Femur (tissue), 1 donor: ENCODE measurements at places on chromosomes 7 and 10.

GRCh38 chr7:17020250-17020649 lies 138.5 kb upstream of the AGR3 start:
- no peak for DNase-seq

DNA sequence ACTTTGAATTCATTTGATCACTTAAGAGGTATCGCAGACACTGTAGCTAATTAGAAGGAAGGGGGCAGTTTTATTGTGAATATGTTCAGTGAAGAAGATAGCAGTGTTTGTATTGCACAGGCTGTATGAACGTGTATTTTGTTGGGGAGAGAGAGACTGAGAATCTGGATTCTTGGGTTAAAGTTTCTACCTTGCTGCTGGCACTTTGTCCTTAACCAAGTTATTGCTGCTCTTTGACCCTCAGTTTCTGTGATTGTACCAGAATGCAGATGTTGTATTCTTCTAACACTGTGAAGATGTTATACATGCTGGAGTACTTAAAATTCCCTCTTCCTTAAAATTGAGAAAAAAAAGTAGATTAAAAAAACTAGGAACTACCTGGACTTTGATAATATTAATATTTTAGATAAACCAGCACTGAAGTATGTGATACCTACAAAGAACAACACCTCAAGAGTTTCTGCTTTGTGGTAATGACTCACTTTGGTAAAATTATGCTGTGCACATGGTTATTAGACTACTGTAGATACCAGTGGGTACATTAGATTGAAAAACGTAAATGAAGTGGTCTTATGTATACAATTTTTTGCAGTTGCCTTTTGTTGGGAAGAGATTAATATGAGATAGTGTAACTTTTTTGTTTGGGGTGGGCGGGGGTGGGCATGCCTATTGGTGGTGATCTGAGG lies 321.3 kb downstream of the AUTS2 start:
- DNase-seq: no peak

DNA sequence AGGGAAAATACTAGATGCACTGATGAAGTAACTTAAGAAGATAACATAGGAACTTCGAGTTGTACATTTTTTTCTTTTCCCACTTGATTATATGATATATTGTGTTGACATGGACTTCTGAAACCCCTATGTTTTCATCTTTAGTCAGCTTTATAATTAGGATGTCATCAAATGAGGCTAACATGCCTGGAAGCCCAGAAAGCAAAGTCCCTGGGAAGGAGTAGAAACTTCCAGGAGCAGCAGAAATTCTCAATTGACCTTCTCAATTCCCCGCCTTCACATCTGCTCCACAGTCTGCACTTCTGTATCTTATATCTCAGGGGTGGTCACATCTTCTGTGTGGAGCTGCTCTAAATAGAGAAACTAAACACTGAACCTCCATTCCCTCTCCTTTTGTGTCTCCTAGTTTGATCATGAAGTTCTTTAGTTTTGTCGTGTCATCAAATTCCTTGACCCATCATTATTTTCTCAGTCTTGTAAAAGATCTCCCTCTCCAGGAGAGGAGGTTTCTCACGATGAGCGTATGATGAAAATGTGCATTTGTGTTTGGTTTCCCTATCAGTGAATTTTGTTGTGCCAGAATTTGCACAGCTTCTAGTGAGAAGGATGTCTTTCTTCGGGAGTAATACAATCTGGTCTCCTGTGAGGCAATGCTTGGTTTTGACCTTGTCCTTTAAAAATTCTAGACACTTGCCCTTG lies 303.3 kb downstream of the SUGCT start:
- DNase-seq: no peak

- peak; percentile 48 for DNase-seq
Observed at GRCh38 chr7:98168181-98168903, 42.9 kb upstream of the BHLHA15 start.

DNA sequence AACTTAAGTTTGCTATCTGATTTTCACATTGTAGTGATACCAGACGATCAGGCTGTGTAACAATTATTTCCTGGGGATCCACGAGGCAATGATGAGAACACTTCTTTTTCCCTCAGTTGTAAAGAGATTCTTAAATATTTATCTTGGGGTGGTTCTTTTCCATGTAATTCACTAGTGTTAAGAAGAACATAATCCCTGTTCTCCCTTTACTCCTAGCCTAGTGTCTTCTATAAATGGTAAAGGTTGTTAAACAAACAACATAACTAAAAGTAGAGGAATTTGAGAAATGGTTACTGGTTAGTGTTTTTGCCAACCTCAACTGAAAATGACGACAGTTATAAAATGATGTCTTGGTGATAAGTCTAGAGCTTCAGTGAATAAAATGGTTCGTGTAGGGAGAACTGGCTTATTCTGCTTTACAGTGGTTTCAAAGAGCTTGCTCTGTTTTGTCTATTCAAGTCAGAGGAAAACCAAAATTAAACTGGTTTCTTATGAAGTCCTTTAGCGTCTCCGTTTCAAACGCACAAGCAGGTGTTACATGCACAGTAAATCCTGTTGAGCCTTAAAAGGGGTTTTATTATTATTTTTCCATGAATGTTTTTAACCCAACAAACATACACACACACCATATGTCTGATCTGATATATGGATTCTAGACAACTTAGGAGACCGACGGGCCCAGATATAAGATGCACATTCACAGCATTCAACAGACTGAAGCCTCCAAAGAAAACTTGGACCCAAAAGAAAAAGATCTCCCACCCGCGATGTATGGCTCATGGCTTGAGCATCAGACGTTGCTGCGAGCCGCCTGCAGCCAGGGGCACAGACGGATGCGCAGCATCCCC lies 1.1 kb downstream of the TBX20 start:
- DNase-seq: no peak

- DNase-seq: no peak
Observed at GRCh38 chr10:101644002-101644401, 51.0 kb downstream of the FBXW4 start.

- no peak for DNase-seq
Observed at GRCh38 chr10:14659626-14660196, 115.0 kb downstream of the FAM107B start.

GRCh38 chr10:124083740-124084397 lies 9.5 kb downstream of the CHST15 start:
- DNase-seq: peak; percentile 18

- DNase-seq: no peak
Observed at GRCh38 chr10:100923580-100923979, 10.8 kb downstream of the SLF2 start.

DNA sequence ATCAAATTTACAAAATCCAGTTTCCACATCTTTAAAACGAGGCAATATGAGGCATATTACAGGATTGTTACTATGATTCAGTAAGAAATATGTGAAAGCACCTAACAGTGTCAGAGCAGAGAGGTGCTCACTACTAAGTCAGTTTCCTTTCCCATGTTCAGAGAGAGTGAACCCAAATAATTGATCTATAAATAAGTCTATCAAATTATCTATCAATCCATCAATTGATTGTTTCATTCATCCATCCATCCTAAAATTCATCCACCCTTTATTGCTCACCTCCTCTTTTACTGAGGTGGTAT lies 340.8 kb downstream of the SUGCT start:
- DNase-seq: no peak

GRCh38 chr7:155344270-155344617 lies 46.6 kb downstream of the INSIG1 start:
- no peak for DNase-seq

DNA sequence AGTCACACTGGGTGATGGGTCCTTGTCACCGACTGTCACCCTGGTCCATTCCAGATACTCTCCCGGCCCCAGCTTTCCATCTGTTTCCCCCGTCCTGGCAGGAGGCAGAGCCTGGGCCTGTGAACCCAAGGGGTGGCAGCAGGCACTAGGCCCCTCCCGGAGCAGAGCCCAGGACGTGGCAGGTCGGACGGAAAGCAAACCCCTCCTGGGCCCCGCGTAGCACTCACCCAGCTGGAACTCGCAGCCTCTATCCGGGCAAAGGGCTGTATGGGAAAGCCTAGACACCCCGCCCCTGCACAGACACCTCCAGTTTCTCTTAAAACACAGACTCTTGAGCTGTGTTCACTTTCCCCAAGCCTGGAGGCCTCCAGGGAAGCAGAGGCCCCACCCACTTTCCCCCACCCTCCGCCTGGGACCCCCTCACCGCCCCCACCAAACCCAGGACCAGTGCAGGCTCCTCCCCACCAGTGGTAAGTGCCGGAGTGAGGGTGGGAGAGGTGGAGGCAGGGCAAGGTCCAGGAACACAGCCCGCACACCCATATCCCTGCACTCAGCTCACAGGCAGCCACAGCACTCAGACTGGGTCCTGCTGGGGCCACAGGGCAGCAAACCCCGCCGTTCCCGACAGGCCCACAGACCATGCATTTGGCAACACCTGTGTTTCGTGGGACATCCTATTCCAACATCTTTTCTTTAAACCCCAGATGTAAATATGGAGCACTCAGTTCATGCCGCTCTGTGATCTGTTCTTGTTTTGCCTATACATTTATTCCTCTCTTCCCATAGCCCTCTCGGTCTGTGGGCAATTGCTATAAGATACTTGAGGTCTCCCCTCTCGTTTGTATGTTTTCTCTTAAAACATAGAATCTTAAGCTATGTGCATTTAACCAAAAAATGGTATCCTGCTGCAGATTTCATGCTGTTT lies 98.2 kb upstream of the PDGFA start:
- no peak for DNase-seq

DNA sequence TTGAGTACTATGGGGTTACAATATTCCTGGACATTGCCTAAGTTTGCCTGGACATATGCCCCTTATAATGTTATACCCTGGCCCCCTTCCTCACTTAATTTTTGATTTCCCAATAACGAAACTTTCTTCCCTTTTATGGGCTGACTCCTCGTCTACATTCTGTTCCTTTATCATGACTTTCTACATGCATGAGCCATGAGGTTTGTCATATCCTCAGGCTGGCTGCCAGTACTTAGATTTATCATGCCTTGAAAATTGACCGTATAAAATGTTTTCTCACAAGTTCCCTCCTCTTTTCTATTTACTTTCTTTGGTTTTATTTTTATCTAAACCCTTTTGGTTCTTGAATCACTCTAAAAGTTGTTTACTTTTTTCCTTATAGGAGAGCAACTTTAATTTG lies 4.7 kb downstream of the DNAH11 start:
- no peak for DNase-seq

- DNase-seq: no peak
Observed at GRCh38 chr10:124253006-124253405, 159.6 kb upstream of the CHST15 start.

DNA sequence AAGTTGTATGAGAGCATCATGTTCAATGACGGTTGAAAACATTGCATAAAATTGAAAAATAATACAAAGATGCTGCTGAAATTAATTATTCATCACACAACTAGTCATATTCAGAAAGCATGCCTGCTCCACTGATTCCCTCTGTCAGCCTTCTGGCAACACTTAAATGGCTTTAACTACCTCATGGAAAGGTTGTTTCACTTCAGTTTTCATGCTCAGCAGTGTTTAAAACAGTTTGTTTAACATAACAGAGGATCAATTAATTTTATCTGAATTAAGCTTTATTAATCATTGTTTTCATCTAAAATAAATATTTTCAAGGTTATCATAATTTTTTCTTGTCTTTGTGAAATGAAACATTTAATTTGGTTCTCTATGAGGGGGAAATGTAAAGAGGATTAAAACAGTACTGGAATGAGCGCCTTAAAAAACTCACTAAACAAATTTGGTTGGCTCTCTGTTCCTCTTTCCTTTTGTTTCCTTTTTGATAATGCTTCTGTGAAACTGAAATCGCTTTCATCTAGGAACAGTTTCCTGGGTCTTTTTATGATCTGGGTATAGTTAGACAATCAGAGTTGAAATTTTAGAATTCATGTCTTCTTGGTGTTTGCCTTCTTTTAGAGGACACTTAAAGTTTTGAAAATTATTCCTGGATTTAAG lies 427.4 kb downstream of the SH2D4B start:
- DNase-seq: no peak

- no peak for DNase-seq
Observed at GRCh38 chr7:22476824-22477223, 23.2 kb downstream of the STEAP1B start.

DNA sequence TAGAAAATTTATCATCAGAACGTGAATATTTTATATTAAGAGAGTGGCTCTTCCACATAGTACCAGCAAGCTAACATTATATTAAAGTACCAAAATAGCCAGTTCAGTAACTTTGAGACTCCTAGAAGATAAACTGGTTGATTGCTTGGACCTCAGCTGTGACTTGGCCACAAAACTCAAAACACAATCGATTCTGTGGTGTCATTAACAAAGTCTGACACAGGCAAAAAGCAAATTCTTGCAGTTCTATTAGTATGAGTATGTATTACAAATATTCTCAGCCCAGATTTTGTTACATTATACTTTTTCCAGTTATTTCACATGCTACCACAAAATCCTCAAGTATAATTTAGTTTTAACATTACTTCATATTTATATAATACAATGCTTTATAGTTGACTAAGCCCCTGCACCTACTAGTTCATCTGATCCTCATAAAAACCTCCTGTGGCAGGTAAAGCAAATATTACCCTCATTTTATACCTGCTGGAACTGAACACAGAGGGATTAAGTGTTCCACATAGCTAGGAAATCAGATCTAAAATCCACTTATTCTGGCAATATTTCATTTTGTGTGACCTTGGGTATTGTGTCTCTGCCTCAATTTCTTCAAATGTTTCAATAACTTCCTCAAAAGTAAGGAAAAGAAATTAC lies 279.9 kb upstream of the MKLN1 start:
- DNase-seq: no peak

- DNase-seq: no peak
Observed at GRCh38 chr10:68333440-68334431, 1.0 kb upstream of the PBLD start.

DNA sequence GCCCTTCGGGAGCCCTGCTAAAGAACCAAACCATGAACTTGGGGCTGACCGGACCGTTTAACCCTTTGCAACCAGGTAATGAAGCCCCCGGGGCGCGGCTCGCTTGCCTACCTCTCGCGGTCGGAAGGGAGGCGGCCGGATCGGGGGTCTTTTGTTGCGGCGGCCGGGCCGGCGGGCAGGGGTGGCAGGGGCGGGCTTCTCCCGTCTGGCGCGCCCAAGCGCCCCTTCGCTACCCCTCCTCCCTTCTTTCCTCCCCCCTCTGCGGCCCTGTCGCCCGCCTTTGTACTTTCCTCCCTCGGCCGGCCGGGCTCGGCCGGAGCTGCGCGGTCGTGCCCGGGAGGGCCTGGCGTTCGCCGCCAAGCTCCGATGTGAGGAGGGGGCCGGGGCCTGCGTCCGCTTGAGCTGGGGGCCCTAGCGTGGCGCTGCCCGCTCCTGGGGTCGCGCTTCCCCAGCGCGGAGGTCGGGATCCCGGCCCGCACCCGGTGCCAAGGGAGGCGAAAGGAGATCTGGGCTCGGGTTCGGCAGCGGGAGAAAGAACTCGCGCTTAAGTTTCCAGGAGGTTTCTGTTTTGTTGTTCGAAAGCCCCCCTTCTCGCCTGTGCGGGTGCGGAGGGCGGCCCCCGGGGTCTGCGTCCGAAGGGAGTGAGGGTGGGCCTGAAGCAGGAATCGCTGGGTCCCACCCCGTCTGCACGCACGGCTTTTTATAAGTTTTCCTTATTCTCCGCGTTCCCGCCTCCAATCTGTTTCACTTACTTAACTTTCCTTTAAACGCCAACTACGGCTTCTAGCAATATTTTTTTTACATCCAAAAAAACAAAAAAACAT lies 436.8 kb upstream of the GALNT17 start:
- DNase-seq: peak; percentile 55

GRCh38 chr10:89156161-89156835 lies 50.8 kb downstream of the CH25H start:
- DNase-seq: no peak
